Gastroesophageal sphincter (tissue), 4 donors: ENCODE measurements at places on chromosomes 12 and 14.

- no peaks in the 10 kb centered on the region for H3K36me3 ChIP-seq
- H3K4me1 ChIP-seq, result peaks cover under 1% of the 10 kb centered on the region
- ATAC-seq, result no peak
- H3K27me3 ChIP-seq, result no peaks in the 10 kb centered on the region
- H3K27ac ChIP-seq, result no peak overlapping the region
Measured at GRCh38 chr12:47752552-47752951, 6.1 kb downstream of the RAPGEF3 start.

- no peak for ATAC-seq
- H3K27me3 ChIP-seq, result no peaks in the 10 kb centered on the region
- H3K4me1 ChIP-seq, result peaks cover 3% of the 10 kb centered on the region
- H3K27ac ChIP-seq, result no peak overlapping the region
Measured at GRCh38 chr14:105082703-105083102, 17.5 kb upstream of the GPR132 start.

DNA sequence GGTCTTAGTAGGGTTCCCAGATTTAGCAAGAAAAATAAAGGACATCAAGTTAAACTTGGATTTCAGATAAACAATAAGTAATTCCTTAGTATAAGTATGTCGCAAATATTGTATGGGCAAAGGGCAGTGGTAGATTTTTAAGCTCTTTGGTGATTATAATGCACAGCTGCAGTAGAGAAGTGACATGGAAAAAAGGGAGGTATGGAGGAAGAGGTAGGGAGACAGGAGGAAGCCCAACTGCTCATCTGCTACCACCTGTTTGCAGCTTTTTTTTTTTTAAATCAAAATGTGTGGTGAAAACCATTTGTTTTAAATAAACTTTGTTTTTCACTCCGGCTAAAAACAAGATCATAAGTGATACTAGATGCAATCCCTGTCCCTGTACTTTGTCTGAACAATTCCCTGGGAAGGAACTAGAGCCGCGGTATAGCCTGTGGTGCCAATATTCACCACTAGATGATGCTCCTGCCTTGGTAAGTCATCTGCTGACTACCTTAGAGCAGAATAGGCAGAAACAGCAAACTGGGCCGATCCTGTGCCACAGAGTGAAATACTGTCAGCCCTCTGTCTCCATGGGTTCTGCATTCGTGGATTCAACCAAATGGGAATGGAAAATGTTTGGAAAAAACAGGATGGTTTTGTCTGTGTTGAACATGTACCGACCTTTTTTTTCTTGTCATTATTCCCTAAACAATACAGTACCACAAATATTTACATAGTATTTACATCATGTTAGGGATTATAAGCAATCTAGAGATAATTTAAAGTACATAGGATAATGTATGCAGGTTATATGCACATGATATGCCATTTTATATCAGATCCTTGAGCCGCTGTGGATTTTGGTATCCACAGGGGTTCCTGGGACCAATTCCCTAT is 62.4 kb upstream of the PLBD1 start:
- no peak overlapping the region for H3K4me3 ChIP-seq
- H3K27ac ChIP-seq, result no peak overlapping the region
- H3K27me3 ChIP-seq, result no peaks in the 10 kb centered on the region
- H3K4me1 ChIP-seq, result no peaks in the 10 kb centered on the region

DNA sequence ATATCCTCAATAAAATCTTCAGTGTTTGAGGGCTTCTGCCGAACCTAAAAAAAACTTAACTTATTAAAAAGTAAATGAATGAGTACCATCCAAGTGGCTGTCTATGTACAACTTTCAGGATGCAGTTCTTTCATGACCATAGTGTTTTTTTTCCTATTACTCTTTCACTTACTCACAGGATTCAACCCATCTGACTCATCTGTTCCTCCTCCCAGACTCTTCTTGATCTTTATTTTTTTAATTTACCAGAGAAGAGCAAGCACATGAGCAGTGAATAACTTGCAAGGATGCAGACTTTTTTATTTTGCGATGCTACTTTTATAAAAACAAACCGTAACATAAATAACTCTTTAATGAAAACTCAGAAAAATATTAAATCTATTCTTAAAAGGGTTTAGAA is 24.5 kb downstream of the RECQL start:
- no peaks in the 10 kb centered on the region for H3K4me1 ChIP-seq
- peaks cover 6% of the 10 kb centered on the region for H3K36me3 ChIP-seq
- no peak for ATAC-seq

- no peak for ATAC-seq
- no peak overlapping the region for H3K27ac ChIP-seq
- no peaks in the 10 kb centered on the region for H3K36me3 ChIP-seq
Measured at GRCh38 chr12:81245907-81246570, 168.2 kb downstream of the ACSS3 start.
